ENCODE measurements at places on chromosomes 1 and 21. TPM values are rescaled to one million over a fixed set of nuclear protein-coding genes. Genes with fewer than 3 reads are reported as not detected.

DNA sequence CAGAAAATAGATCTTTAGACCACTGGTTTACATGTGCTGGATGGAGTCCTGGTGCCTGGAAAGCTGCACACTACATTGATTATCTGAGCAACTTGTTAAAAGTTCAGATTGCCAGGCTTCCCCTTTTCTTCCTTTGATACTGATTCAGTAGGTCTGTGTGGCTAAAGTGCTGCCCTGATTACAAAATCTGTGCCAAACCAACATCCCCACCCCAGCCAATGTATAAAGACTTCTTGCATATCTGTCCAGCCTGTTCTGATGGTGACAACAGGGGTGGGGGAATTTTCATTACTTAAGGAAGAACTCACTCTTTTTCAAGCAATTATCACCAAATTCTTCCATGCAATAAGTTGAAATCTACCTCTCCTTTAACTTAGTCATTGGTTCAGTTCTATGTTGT lies 135.5 kb downstream of the TNFSF18 start:
- H3K27me3 ChIP-seq = no peaks in the 10 kb centered on the region
- H3K4me3 ChIP-seq = no peak overlapping the region
- H3K27ac ChIP-seq = no peak overlapping the region
- no peaks in the 10 kb centered on the region for H3K36me3 ChIP-seq

- H3K36me3 ChIP-seq = no peaks in the 10 kb centered on the region
- H3K4me3 ChIP-seq = no peak overlapping the region
- H3K27ac ChIP-seq = no peak overlapping the region
- DNase-seq = no peak
- no peaks in the 10 kb centered on the region for H3K27me3 ChIP-seq
- peaks cover 46% of the 10 kb centered on the region for H3K4me1 ChIP-seq
These were observed 46.6 kb downstream of the SSBP3 start for GRCh38 chr1:54359393-54360162.

GRCh38 chr1:21909286-21909759 lies 27.8 kb downstream of the HSPG2 start:
- H3K27me3 ChIP-seq = no peaks in the 10 kb centered on the region
- no peak overlapping the region for H3K4me3 ChIP-seq
- H3K27ac ChIP-seq = peak overlapping the region; percentile 45

DNA sequence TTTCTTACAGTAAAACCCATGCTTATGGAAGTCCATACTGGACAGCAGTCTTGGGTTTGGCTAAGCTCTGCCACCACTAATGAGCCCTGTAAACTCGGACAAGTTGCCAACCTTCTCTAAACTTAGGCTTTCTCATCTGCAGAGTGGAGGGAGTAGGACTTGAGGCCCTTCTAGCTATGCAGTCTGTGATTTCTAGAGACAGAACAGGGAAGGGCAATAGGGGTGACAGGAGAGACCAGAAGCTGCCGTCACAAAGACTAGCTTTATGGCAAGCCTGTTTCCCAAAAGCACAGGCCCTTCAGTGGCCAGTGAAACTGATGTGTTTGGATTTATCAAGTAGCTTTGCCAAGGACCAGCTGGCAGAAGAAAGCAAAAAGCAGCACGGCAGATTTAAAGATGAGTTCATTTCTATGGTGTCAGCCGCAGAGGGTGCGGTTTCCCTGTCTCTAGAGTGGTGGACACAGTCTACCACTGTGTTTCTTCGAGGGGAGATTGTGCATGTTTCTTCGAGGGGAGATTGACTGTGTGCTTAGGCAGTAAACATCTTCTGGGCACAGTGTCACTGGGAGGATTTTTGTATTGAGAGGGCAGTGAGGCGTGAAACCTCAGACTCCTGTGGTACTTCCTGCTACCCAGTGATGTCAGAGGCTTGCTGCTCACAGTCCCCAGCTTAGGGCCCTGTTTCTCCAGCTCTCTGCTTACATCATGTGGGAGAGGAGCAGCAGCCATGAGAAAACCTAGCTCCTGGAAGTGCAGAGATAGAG lies 119.0 kb downstream of the ROR1 start:
- DNase-seq = no peak
- H3K27me3 ChIP-seq = no peaks in the 10 kb centered on the region
- H3K27ac ChIP-seq = no peak overlapping the region
- no peak overlapping the region for H3K4me3 ChIP-seq

The CDC73 gene
- total RNA-seq = 59.8 TPM

GRCh38 chr1:119475866-119476439 lies 31.1 kb upstream of the HSD3B1 start:
- no peak overlapping the region for H3K27ac ChIP-seq
- DNase-seq = no peak
- H3K4me1 ChIP-seq = no peaks in the 10 kb centered on the region
- no peak overlapping the region for H3K4me3 ChIP-seq
- H3K27me3 ChIP-seq = no peaks in the 10 kb centered on the region
- H3K36me3 ChIP-seq = no peaks in the 10 kb centered on the region

The LIPI gene
- total RNA-seq = not detected

The IL20 gene
- total RNA-seq = not detected

- H3K27ac ChIP-seq = no peak overlapping the region
- H3K4me1 ChIP-seq = no peaks in the 10 kb centered on the region
- no peaks in the 10 kb centered on the region for H3K27me3 ChIP-seq
- no peaks in the 10 kb centered on the region for H3K36me3 ChIP-seq
- H3K4me3 ChIP-seq = no peak overlapping the region
These were observed 789.3 kb downstream of the USP25 start for GRCh38 chr21:16519036-16519435.

DNA sequence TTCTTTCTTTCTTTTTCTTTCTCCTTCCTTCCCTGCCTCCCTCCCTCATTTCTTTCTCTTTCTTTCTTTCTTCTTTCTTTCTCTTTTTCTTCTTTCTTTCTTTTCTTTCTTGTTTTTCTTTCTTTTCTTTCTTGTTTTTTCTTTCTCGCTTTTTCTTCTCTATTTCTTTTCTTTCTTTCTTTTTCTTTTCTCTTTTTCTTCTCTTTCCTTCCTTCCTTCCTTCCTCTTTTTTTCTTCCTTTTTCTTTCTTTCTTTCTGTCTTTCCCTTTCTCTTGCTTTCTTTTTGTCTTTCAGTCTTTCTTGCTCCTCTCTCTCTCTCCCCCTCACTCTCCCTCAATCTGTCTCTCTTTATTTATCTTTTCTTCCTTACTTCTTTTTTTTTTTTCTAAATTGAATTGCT lies 472.0 kb upstream of the CHRM3 start:
- no peak overlapping the region for H3K4me3 ChIP-seq
- no peaks in the 10 kb centered on the region for H3K27me3 ChIP-seq
- DNase-seq = no peak

DNA sequence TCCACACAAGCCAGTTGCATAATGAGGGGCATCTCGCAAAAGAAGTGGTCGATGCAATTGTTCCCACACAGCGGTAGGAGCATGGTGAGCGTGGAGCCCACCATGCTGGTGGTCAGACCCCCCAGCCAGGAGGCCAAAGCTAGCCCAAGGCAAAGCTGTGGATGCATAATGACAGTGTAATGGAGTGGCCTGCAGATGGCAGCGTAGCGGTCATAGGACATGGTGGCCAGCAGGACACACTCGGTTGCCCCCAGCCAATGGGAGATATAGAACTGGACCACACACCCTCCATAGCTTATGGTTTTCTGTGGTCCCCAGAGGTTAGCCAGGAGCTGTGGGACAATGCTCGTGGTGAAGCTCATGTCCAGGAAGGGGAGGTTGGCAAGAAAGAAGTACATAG lies 4.3 kb downstream of the OR2C3 start:
- no peaks in the 10 kb centered on the region for H3K27me3 ChIP-seq
- H3K4me1 ChIP-seq = no peaks in the 10 kb centered on the region
- no peak overlapping the region for H3K27ac ChIP-seq
- H3K36me3 ChIP-seq = no peaks in the 10 kb centered on the region
- no peak for DNase-seq

GRCh38 chr1:166200743-166201142 lies 33.9 kb upstream of the FAM78B start:
- DNase-seq = no peak
- H3K27me3 ChIP-seq = no peaks in the 10 kb centered on the region
- no peak overlapping the region for H3K4me3 ChIP-seq
- no peak overlapping the region for H3K27ac ChIP-seq
- no peaks in the 10 kb centered on the region for H3K36me3 ChIP-seq
- H3K4me1 ChIP-seq = no peaks in the 10 kb centered on the region

DNA sequence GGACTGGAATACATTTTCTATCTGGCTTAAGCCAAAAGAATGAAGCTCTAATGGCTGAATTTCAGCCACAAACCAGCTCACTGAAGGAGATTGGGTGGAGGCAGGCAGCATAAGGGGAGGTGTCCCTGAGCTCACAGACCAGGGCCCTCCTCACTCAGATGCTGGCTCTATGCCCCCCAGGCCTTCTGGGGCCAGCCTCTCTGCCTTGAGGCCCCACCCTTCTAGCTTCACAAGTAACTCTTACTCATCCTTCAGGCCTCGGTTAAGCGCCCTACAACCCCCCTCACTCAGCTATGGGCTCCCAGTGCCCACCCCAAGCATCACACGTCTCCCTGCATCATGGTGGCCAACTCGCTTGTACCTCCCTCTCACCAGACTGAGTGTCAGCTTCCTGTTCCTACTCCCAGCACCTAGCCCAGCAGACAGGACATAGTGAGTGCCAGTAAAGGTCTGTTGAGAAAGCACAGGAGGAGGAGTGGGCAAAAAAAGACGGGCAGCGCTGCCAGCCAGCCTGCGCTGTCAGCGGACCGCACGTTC lies 40.8 kb upstream of the GPR157 start:
- no peak for DNase-seq
- H3K4me3 ChIP-seq = no peak overlapping the region
- no peaks in the 10 kb centered on the region for H3K27me3 ChIP-seq
- H3K36me3 ChIP-seq = no peaks in the 10 kb centered on the region

- H3K36me3 ChIP-seq = no peaks in the 10 kb centered on the region
- no peaks in the 10 kb centered on the region for H3K4me1 ChIP-seq
- H3K4me3 ChIP-seq = no peak overlapping the region
These were observed 28.2 kb upstream of the HRNR start for GRCh38 chr1:152252157-152252556.

The HCRTR1 gene
- not detected for total RNA-seq

DNA sequence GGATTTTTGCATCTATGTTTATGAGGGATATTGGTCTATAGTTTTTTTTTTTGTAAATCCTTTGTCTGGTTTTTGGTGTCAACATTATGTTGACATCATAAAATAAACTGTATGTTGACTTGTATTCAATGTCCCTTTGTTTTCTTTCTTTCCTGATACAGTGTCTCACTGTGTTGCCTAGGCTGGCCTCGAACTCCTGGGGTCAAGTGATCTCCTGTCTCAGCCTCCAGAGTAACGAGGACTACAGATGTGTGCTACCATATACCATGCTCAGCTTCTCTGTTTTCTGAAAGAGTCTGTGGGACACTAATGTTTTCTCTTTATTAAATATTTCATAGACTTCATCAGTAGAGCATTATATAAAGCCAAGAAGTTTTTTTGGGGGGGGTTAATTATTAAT lies 18.3 kb downstream of the MAN1C1 start:
- H3K27ac ChIP-seq = no peak overlapping the region
- no peaks in the 10 kb centered on the region for H3K36me3 ChIP-seq
- no peaks in the 10 kb centered on the region for H3K27me3 ChIP-seq
- no peak overlapping the region for H3K4me3 ChIP-seq

The SPRR2F gene
- total RNA-seq = not detected

The LCA5L gene
- 0.33 TPM for total RNA-seq

The ZDHHC18 gene
- 66.0 TPM for total RNA-seq

DNA sequence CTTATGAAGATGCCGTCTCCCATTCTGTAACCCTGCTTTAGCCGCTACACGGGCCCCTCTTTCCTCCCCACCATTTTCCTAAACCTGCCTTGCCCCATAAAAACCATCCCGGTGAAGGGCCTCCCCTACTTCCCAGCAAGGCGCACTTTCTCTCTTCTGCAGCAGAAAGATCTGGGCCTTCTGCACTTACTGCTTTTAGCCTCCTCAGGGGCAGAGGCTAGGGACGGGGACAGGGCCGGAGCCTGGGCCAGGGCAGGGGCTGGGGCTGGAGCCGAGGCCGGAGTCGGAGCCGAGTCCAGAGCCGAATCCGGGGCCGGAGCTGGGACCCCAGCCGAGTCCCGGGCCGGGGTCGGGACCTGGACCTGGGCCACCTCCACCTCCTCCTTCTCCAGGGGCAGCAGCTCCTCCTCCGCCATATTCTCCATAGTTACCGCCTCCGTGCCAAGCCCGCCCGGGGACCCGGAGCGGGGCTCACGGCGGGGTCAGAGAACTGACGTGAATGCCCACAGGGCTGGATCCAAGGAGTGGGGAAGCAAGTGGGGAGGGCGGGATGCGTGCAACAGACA lies 382 bp downstream of the TRMT1L start:
- H3K4me3 ChIP-seq = peak overlapping the region; percentile 90
- peak overlapping the region; percentile 98 for H3K27ac ChIP-seq
- no peak for DNase-seq
- H3K27me3 ChIP-seq = no peaks in the 10 kb centered on the region
- H3K36me3 ChIP-seq = no peaks in the 10 kb centered on the region
- H3K4me1 ChIP-seq = peaks cover 14% of the 10 kb centered on the region

- H3K36me3 ChIP-seq = no peaks in the 10 kb centered on the region
- DNase-seq = no peak
- no peaks in the 10 kb centered on the region for H3K27me3 ChIP-seq
- H3K4me3 ChIP-seq = peak within 1 kb of the TSS; percentile 80
- peaks cover 20% of the 10 kb centered on the region for H3K4me1 ChIP-seq
These were observed at the start of gene AKT3 for GRCh38 chr1:243850202-243850451. Gene AKT3 (minus strand): TSS chr1:243850243. CDS start chr1:243843170, 7,073 bp downstream.

The WARS2 gene
- 19.4 TPM for total RNA-seq

The TLR5 gene
- 0.46 TPM for total RNA-seq

DNA sequence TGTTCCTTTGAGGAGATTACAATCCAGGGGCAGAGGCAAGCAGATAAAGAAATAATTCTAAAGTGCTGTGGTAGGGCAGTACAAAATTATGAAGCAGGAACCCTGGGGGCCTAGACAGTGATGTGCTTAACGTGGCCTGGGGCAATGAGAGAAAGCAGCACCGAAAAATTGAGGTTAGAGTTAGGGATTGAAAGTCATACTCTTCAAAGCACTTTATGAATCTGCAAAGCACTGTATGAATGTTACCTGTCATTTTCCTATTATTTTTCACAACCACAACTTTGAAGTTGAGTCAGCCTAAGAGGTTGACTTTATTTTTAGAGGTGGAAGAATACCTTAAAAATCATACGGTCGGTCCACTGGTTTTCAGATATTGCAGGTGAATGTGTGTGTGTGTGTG lies 183.4 kb upstream of the NFIA start:
- H3K4me1 ChIP-seq = no peaks in the 10 kb centered on the region
- DNase-seq = no peak
- no peaks in the 10 kb centered on the region for H3K27me3 ChIP-seq
- no peak overlapping the region for H3K4me3 ChIP-seq
- H3K36me3 ChIP-seq = no peaks in the 10 kb centered on the region

- H3K4me3 ChIP-seq = no peak overlapping the region
- no peak overlapping the region for H3K27ac ChIP-seq
- DNase-seq = no peak
- H3K4me1 ChIP-seq = peaks cover 17% of the 10 kb centered on the region
- H3K36me3 ChIP-seq = no peaks in the 10 kb centered on the region
These were observed 3.2 kb downstream of the EDARADD start for GRCh38 chr1:236397173-236397759.
